Stimulated activated CD8-positive, alpha-beta memory T cell treated with anti-CD3 and anti-CD28 coated beads, Interleukin-7, amount 100 ng/mL, for 48 hours (primary cell): ENCODE measurements at places on chromosomes 2 and 18.

GRCh38 chr2:140650825-140651224 lies 1480.0 kb downstream of the LRP1B start:
- no peak for DNase-seq

GRCh38 chr2:58428096-58429013 lies 187.2 kb upstream of the FANCL start:
- no peak for DNase-seq

- DNase-seq, result no peak
Observed at GRCh38 chr2:164843346-164843911, 1.8 kb upstream of the COBLL1 start.

- no peak for DNase-seq
Observed at GRCh38 chr2:200380833-200381542, 74.5 kb downstream of the SPATS2L start.

GRCh38 chr2:133369901-133370658 lies 198.2 kb downstream of the NCKAP5 start:
- DNase-seq, result no peak

GRCh38 chr2:225064362-225064761 lies 22.1 kb upstream of the DOCK10 start:
- DNase-seq, result no peak

DNA sequence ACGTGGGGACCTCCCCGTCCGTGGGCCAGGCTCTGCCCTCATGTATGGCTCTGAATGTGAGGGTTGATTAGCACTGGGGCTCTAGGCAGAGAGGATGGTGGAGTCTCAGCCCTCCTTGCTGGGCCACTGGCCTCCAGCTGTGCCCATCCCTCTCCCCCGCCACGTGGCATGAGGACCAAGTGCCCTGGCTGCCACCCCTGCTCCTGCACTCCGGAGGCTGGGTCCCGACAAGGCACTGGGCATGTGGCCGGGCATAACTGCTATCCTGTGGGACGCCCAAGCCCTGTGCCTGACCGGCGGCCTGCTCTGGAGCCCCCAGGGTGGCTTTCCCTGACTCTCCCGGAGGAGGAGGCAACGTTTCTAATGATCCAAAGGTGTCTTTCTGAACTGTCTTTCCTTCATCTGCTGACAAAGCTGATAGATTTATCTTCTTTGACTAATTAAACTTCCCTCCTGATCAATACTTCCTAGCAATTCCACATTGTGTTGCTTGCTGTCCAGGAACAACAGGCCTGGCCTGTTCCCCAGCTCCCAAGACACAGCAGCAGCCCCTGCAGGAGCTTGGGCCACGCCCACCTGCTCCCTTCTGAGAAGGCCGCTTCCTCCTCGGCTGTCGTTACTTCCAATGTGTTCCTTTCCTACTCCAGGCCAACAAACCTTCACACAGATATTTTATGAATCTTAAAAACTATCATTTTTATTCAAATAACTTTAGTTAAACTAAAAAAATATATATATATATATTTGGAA lies 132.0 kb downstream of the SNTG2 start:
- no peak for DNase-seq

DNA sequence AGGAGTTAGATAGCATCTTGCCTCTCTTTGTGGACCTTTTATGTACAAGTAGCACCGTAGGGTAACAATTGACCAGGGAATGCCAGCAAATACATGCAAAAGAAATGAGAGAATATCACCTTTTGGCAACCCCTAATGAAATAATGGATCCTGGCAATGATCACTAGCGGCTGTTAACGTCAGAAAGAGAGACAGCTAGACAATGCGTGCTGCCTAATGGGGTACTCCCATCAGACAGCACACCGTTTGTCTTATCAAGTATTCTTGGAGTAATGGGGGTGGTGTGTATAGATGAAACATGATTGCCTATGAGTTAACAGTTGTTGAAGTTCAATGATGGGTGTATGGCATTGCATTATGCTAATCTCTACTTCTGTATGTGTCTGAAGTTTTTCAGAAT lies 1.6 kb downstream of the ELAC1 start:
- DNase-seq, result no peak

GRCh38 chr2:94879314-94879981 lies 8.2 kb downstream of the TEKT4 start:
- DNase-seq, result no peak

DNA sequence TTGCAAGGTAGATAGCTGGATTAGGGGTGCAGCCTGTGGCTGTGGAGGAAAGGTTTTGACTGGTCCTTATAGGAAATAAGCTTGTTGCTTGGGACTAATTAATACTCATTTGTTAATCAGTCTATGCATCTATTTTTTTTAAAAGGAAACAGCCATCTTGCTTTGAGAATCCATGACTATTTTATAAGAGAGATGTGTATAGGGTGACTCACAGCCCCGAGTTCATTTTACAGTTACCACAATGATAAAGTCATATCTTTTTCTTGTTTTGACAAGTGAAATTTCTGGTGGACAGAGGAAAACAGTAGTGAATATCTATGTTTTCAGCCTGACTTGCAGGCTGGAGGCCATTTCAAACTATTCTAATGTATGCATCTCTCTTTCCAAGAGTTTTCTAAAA lies 193.5 kb upstream of the CCDC68 start:
- no peak for DNase-seq

GRCh38 chr2:143226714-143227541 lies 97.7 kb downstream of the ARHGAP15 start:
- DNase-seq, result no peak

DNA sequence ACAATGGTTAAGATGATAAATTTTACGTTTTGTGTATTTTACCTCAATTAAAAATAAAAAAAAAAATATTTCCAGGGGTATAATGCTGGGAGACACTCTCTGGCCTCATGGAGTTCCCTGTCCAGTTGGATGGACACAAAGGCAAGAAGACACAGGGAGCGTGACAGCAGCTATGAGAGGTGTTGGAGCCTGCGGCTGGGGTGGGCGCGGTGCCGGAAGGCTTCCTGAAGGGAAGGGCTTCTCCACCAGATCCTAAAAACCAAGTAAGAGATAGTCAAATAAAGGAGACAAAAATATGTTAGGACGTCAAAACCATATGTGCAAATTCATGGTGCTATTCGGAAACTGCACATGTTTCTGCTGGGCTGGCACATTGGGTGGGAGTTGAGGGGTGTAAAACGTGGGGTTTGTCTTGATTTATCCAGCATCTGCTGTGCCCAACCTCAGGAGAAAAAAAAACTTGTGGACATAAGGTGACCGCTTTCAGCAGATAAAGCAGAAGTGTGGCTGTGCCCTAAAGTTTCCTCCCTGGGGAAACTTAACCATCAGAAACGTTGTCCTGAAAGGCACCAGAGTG lies 467.6 kb downstream of the RNF144A start:
- DNase-seq, result no peak

DNA sequence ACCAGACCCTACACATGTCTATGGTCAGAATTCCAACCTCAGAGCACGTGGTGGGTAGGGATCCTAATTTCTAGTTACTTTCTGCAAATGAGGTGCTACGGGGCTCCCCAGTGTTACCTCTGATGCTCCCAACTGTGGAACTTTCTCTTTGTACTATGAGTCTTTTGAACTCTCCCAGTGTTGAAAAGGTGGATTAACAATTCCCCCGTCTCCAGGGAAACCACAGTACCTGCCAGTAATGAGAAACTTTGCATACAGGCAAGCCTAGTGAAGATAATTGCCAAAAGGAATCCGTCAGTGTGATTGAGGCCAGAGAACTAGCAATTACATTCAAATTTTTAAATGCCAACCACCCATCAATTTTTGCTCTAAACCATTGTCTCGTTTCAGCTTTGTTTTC lies 129.0 kb upstream of the FOSL2 start:
- no peak for DNase-seq

DNA sequence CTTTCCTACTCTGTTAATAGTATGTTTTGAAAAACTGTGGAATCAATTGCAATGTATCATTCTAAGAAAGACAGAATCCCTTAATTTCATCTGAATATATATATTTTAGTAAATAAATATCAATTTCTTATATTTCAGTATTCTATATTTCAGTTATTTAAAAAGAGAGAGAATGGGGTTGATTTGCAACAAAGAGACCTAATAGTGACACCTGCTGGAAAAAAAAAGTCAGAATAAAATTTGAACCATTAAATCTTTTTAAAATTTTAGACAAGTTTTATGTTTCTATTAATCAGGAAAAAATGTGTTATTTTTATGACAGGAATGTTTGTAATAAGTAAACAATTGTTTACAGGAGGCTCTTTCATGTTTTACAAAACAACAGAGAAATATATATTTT lies 20.7 kb upstream of the CCNT2 start:
- DNase-seq, result no peak

DNA sequence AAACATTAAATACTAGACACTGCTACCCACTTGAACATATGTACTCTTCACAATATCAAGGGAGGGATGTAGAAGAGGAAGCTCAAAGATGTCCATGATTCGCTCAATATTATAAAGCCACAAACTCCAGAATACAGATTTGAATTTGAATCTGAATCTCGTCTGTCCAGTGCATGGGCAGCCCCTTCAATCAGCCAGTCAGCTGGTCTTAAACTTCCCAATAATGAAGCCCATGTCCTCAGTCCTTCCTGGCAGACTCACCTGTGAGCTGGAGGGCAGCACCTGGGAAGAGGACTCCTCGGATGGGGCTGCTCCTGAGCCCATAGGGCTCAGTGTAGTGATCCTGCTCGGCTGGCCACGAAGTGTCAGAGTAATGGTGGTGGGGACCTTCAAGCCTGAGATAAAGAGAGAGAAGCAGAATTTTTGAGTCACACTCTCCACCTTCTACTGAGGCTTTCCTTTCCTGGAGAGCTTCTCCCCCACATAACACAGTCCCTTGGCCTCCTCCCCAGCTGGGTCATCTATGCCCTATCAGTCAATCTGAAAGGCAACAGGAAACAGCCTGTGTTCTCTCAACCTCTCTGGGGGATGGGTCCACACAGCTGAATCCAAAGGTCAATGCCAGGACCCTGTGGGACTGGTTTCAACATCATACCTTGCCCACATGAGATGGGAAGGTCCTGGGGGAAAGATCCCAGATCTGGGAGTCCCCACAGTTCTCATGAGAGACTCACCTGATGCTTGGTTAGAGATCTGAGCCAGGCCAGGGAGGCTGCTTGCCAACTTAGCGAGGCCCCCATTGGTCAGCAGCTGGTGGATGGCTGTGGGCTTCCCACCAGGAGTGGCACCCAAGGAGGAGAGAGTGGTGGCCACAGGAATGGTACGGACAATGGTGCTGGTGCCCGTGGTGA lies 36.5 kb downstream of the KANSL3 start:
- DNase-seq, result no peak

- no peak for DNase-seq
Observed at GRCh38 chr18:68114989-68115388, 598.5 kb upstream of the DSEL start.

DNA sequence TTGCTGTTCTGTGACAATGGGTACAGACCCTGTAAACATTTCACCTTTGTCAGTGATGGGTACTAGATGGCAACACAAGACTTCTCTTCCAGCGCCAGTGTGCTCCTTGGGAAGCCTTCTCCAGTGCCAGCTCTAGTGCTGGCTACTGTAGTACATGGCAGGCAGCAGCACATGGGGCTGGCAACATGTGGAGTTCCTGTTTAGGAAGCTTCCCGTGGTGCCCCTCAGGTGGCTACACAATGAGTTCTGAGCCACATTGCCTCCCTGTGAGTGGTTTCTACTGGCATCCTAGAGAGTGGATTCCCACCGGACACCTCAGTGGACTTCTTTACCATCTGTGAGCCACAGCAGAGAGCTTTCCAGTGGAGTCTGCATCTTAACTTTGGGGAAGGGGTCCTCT lies 302.1 kb downstream of the CYRIA start:
- no peak for DNase-seq

DNA sequence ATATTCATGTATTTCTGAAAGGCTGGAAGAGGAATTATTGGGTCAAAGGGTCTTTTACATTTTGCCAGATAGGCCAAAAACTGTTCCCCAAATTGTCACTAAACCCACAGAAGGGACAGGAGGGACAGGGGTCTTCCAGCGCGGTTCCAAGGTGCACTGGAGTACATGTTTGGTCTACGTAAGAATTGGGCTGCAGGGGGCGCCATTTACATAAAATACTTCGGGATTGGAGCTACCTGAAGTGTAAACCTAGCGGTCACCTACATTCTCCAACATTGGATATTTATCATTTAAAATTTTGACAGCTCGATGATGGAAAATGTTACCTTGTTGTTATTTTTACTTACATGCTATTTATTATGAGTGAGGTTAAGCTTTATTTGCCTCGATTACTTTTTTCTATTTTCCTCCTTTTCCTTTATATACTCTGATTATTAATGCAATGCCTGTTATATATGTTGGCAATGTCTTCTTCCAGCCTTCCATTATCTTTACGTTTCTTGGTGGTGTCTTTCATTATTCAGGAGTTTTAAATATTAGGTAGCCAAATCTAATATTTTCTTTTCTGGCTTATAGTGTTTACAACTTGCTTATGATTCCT lies 43.0 kb upstream of the RAB6C start:
- no peak for DNase-seq

DNA sequence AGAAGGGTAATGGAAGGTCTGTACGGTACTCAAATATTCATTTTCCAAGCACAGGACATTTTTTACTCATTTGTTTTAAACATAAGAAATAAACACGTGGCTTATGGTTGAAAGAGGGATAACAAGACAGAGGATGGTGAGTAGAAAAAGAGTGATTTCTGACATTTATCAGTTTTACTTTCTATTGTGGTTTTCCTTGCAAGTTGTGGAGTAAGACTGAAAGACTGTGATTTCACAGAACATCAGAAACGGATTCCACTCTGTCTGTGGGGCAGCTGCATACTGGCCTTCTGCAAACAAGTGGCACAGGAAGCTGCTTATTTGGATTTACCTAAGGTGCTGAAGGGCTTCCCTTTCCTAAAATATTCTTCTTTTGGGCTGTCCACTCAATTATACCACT lies 122.2 kb upstream of the ITGB6 start:
- DNase-seq, result no peak

DNA sequence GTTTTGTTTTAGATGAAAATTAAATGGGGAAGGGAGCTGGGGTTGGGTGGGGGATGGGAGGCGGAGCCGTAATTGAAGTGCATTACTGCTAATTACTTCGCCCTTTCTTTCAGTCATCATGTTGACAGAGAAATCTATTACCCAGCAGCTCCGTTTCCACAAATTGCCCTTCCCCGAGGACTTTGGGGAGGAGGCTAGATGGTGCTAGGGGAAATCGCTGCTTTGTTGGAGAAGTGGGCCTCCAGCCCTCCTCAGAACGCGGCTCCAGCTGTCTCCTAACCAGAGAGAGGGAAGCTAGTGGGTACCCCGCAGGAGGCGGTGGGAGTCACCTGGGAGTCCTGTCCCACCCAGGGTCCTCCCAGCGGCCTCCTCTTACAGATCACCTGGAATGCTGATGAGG lies 130.9 kb upstream of the MYCN start:
- DNase-seq, result no peak
